C1 segment of cervical spinal cord (tissue), 14 donors: ENCODE measurements at places on chromosomes 7 and 10.

DNA sequence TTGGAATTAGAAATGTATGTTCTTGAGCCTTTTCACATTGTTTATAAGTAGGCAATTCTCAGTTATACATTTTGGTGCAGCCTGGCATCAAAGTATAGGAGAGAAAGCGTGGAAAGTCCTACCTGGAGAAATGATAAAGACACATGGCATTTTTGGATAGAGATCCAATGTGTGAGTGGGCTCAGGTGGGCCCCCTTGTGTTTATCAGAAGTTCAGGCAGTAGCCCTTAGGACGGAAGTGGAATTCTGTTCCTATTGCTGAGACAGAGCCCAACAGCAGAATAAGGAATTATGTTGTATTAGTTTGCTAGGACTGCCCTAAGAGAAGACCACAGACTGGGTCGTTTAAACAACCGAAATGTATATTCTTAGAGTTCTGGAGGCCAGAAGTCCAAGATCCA lies 85.2 kb upstream of the AMPH start:
- DNase-seq: no peak

DNA sequence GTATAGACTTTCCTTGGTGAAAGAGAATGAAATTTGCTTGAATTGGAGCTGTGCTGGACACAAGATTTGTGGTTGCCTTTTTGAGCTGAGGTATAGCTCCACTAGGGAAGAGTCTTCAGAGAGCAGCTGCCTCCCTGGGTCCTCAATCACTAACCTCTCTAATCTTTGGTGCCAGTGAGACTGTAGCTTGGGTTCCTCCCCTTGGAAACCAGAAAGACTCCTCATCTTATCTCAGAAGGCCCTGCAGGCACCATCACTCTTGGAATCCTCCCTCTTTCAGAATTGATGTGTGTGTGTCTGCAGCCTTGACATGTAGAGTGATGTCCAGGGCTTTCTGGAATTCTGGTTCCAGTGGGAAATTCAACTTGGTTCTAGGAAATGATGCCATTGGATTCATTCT lies 426.5 kb downstream of the RPS24 start:
- no peak for DNase-seq

DNA sequence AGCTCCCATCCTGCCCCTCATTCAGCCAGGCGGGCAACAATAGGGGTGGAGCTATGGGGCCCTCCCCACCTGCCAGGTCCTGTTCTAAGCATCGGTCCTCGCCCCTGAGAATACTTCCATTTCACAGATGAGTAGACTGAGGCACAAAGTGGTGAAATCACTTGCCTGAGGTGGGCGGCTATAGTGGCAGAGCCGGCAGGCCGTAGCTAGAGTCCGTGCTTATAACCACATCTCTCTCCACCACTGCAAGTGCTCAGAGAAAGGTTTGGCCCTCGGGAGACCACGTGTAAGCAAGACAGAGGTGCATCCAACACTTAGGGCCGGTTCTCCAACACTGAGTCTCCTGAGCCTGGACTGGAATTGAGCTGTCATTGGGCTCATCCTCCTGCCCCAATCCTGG lies 145.8 kb upstream of the UNC5B start:
- DNase-seq: no peak

DNA sequence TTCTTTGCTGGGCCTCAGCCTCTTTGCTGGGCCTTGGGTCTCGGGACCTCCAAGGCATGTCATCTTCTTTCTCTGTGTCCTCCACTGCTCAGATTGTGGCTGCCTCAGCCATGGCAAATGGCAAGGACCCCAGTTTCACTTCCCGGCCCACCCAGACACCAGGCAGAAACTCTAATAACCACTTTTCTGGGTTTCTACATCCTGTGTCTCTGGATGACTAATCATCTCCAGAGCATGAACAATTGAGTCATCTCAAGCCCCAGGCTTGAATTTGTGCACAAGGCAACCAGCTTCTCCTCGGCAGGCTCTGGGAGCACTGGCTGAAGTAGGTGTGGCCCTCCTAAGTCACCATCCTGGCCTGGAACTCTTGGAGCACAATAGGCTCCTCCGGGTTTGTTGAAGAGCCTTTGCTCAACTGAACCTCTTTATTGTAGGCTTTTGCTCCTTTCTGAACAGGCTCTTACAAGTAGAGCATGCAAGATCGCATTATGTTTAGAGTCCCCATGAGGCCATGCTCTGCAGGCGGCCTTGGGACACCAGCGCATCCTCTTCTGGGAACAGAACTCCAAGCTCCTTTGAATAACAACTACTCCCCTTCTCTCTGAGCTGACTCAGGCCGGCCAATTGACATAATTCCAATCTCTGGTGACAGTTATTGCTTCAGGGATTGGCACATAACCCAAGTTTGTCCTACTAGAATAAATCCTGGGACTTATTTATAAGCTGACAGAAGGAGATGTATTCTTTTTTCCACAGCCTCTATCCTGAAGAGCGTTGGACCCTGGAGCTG lies 218.1 kb downstream of the WDR11 start:
- no peak for DNase-seq

DNA sequence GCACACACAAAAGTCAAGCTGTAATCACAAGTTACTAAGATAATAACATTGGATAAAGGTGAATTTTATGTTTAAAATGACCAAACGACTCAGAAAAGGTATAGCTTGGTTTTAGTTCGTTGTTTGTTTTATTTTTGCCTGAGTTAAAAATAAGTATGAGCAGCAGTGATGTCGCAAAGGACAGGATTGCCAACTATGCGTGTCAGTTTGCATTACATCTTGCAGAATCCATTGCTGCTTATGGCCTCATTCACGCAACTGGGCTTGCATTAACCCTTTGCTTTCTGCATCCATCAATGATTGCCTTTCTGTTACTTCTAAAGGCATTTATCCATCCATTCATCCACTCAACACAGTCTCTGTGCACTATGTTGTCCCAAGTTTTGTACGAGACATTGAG lies 389.6 kb downstream of the DPP6 start:
- no peak for DNase-seq

DNA sequence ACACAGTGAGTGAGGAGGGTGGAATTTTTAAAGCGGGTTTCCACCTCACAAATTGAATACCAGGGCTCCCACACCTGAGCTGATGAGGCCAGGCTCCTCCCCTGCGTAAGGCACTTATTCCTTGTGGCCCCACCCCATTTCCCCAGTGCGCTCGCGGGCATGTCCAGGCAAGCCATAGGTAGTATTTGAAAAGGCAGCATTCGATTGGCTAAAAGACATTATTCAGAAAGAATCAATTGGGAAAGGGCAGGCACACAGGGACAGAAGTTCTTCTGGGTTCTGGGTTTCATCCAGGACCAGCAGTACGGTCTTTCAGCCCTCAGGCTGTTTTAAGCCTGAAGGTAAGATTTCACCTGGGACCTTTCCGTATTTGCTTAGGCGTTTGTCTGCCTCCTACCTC lies 222.3 kb downstream of the BBS9 start:
- no peak for DNase-seq

- DNase-seq: no peak
Measured at GRCh38 chr7:132906193-132906835, 175.6 kb downstream of the CHCHD3 start.

DNA sequence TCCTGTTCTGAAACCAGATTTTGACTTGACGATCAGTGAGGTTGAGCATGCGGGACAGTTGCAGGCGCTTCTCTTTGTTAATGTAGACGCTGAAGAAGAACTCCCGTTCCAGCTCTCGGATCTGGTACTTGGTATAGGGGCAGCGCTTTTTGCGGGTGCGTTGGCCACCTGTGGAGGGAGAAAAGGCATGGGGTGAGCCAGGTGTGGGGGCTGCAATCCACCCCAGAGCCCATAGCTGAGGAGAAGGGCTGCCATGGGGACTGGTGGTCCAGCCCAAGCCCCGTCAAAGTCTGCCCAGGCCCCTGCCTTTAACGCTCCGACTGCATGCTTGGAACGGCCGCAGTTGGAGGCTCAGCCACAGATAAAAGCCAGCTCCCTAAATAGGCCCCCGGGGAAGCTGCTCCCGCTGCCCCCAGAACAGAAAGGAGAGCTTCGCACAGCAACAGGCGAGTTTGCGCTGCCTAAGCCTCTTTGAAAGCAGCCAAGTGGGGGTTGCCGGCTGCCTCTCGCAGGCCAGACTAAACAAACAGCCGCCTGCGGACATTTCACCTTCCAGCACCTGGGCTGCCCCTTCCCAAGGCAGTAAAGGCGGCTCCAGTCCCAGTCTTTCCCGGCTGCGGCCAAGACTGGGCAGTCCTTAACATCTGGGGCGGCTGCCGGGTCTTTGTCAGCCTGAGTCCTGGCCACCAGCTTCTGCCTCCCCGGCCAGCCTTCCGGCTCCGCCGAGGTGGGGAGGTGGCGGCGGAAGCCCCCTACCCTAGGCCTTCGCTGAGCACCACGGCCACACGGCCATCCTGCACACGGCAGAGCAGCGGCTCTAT lies 2.0 kb downstream of the HOXA11 start:
- DNase-seq: no peak

GRCh38 chr10:56255298-56255697 lies 105.8 kb downstream of the ZWINT start:
- DNase-seq: no peak

DNA sequence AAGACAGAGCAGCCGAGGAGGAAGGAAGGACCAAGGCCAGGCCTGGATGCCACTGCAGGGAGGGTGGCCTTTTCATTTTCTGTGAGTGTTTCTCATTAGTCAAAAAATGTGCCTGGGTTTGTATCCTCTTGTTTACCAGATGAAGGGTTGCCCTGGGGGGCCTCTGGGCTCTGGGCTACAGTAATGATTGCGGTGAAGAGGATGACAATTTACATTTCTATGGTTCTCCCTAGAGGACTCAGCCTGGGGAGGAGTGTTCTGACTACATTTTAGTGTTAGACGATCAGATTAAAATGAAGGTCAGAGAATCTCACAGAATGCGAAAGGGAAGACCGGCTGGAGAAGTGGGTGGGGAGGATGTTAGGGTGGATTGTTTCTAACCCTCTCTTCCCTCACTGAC lies 108.0 kb upstream of the KMT2C start:
- no peak for DNase-seq

DNA sequence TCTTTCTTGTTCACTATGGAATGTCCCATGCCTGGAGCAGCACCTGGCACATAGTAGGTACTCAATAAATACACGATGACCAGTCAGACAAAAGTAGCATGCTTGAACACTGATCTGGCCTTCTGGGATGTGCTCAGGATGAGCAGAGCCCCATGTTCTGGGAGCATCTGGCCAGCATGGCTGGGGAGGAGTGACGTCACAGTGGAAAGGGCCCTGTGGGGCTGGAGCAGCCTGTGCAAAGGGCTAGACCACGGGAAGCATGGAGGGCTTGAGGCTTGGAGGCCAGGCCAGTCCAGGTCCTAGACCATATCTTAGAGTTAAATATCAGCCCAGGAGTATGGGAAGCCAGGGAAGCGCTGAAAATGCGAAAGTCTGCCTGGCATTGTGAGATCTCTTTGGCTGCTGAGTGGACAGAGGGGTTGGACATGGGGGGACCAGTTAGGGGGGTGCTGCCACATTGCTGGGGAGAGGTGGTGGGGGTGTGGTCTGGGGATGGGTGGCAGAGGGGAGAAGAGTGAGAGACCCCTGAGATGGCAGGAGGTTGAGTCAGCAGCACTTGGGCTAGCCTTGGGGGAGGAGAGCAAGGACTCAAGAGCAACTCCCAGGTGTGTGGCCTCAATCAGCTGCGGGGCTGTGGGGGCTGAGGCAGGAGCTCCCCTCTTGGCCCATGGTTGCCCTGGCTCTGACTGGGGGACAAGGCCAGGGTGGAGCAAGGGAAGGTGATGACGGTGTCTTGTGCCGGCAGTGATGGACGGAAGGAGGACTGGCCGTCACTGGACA lies 34.9 kb downstream of the ZCCHC24 start:
- DNase-seq: no peak

DNA sequence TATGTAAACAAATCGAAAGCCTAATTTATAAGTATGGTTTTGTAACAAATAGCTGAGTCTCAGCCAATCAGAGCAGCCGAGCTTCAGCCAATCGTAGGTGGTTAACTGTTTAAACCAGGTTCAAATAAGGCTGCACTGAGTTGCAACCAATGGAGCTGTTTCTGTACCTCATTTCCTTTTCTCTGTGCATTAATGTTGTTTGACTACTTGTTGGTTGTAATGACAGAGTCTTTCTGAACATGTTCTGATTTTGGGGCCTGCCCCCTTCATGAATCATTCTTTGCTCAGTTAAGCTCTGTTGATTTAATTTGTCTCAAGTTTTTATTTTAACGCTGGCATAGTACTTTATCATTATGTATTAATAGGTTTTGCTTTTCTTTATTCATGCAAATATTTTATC lies 14.6 kb downstream of the OTUD1 start:
- DNase-seq: no peak

GRCh38 chr7:159157714-159158113 lies 13.0 kb upstream of the VIPR2 start:
- no peak for DNase-seq

GRCh38 chr7:157684909-157685429 lies 348.2 kb downstream of the DNAJB6 start:
- DNase-seq: no peak

GRCh38 chr7:131517218-131517923 lies 39.1 kb downstream of the PODXL start:
- no peak for DNase-seq

- peak; percentile 23 for DNase-seq
Measured at GRCh38 chr7:75623390-75624133, 115.2 kb downstream of the HIP1 start.

- no peak for DNase-seq
Measured at GRCh38 chr10:47336387-47337134, 11.6 kb upstream of the RBP3 start.

- DNase-seq: no peak
Measured at GRCh38 chr7:73555411-73555982, 2.0 kb downstream of the BCL7B start.

DNA sequence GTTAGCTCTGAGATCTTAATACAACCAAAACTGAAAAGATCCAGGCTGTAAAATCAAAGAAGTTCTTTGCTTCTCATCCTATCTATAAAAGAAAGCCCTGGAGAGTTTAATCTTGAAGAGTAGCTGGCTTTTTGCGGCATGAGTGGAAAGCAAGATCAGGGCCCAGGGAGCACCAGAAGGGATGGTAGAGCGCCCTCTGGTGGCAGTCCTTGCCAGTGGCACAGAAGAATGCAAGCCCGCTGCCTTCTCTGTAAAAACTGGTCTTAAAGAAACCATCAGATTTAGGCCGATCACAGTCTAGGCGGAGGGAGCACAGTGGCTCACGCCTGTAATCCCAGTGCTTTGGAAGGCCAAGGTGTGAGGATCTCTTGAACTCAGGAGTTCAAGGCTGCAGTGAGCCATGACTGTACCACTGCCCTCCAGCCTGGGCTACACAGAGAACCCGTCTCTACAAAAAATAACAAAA lies 35.6 kb downstream of the CPN1 start:
- DNase-seq: peak; percentile 19
